AG20443 (cell line): ENCODE measurements at places on chromosomes 1 and 21.

DNA sequence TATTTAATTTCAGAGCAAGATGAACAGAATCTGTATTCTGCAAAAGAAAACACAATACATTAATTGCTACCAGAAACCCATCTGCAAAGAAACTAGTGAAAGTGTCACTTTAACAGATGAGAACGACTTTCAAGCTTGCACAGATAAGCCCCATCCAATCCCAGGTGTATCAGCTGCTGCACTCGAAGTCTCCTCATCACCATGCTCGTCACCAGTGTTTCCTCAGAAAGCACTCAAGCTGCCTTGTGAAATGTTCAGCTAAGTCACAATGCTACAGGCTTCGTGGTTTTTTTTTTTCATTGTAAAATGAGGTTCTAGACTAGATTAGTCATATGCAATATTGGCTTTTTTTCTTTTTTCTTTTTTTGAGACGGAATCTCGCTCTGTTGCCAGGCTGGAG, 3.3 kb upstream of the TOMM20 start:
- DNase-seq: no peak

DNA sequence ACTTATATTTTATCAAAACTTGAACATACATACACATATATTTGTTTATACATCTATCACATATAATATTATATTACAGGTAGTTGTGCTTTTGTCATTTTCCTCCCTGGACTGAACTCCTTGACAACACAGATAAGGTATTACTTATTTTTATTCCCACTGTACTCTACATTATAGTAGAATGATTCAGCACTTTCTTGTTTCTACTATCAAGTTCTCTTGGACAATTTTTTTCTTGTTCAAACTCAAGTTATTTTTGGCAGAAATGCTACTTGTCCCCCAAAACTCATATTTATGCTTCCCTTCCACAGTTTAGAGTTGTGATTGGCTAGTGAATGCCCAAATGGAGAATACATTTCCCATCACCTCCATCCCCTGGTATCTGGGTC, 10.8 kb upstream of the PTPRC start:
- DNase-seq: no peak

GRCh38 chr1:184854496-184855140, 100.0 kb upstream of the EDEM3 start:
- peak; percentile 61 for DNase-seq

DNA sequence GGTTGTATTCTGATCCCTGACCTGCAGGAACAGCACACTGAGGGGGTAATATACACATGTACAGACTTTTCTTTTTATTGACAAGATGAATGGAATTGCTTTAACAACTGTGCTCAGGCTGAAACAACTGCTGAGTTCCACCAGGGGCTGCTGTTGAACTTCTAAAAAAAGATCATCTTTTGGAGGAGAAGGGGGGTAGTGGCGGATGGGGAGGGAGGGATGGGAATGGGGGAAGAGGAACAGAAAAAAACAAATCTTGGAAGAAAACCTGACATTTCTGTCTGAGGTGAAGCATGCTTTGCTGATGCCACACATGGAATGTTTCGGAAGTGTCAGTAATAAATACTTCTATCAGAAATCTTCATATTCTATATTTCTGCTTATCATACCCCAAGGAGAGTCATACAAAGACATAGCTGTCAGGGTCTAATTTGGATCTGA, 75.0 kb downstream of the RWDD3 start:
- DNase-seq: peak; percentile 50

DNA sequence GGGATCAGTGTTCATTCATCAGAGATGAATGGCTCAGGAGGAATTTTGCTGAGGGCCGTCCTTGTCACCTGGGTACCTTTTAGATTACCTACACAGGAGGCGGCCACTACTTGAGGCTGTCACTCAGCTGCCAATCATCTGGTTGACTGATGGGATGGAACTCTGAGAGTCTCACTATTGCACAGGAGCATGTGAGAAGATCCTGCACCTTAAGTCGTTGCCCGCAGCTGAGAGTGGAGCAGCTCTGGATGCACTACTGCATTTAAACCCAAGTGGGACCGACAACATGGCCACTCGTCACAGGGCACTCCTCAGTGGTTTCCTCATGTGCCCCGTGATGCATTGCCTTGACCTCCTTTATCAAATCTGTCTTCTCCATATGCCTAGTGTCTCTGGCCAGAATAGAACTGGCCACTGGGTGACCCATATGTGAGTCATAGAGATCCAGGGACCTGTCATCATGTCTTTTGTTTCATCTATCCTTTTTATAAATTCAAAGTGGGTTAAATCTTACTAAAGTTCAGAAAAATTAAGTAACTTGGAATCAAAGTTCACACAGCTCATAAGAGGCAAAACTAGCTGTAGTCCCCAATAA, 165.5 kb downstream of the ZSCAN20 start:
- DNase-seq: peak; percentile 39
